ENCODE measurements at places on chromosomes 7 and 10. TPM values are rescaled to one million over a fixed set of nuclear protein-coding genes. Genes with fewer than 3 reads are reported as not detected.
A peak's percentile ranks its signal among the peaks of the same experiment; 100 is the strongest.

TUBB8 gene
- total RNA-seq = 1.5 TPM

DNA sequence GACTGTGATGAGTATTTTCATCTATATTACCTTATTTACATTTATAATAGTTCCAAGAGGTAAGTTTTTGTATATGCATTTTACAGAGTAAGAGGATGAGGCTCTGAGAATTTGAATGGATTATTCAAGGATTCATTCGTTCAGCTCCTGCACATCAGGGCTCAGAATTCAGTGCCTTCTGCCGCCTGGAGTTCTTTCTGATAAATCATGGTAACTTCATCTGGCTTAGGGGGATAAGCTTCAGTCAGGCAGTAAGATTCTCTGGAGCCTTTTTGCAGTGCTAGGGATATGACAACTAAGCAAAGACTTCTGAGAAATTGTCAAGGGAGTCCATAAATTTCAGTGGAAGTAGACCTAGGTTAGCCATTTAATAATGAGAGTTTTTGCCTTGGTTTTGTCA lies 668.6 kb downstream of the NRG3 start:
- H3K36me3 ChIP-seq = no peaks in the 10 kb centered on the region
- H3K27ac ChIP-seq = no peak overlapping the region
- DNase-seq = no peak
- no peaks in the 10 kb centered on the region for H3K4me1 ChIP-seq

GRCh38 chr7:25664593-25664992 lies 436.3 kb upstream of the NPVF start:
- H3K27ac ChIP-seq = no peak overlapping the region
- no peaks in the 10 kb centered on the region for H3K27me3 ChIP-seq
- no peak overlapping the region for H3K4me3 ChIP-seq
- no peaks in the 10 kb centered on the region for H3K36me3 ChIP-seq

- no peaks in the 10 kb centered on the region for H3K27me3 ChIP-seq
- no peak overlapping the region for H3K4me3 ChIP-seq
- H3K4me1 ChIP-seq = no peaks in the 10 kb centered on the region
- H3K36me3 ChIP-seq = no peaks in the 10 kb centered on the region
- no peak overlapping the region for H3K27ac ChIP-seq
- no peak for DNase-seq
Measured at GRCh38 chr7:12458520-12459131, 55.0 kb upstream of the VWDE start.

- H3K4me3 ChIP-seq = no peak overlapping the region
- H3K27ac ChIP-seq = no peak overlapping the region
- DNase-seq = peak; percentile 47
- H3K4me1 ChIP-seq = 0 out of 2 replicates have a peak, but pooled peaks cover 3% of the 10 kb centered on the region
- no peaks in the 10 kb centered on the region for H3K36me3 ChIP-seq
Measured at GRCh38 chr7:43039346-43039745, 73.1 kb upstream of the HECW1 start.

All from H1 (cell line).